ENCODE measurements at places on chromosomes 3 and 15.

DNA sequence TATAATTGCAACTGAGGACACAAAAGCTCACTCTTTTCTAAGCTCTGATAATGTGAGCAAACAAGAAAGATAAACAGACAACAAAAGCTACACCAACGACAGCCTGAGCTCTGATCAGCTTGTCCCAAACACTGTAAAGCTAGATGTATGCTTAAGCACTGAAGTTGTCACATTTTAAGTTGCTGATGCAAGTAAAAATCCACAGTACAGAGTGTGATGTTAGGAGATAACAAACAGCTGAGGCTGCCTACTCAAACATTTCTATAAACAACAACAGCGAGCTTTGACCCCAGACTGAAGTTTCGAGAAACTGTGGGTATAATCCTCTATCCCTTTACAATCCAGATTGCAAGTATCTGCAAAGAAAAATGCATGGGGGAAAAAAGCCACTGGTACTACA is 10.7 kb downstream of the MTHFS start:
- DNase-seq, result no peak

GRCh38 chr3:60983906-60984305 is 267.3 kb downstream of the FHIT start:
- DNase-seq, result no peak

- no peak for DNase-seq
Measured at GRCh38 chr3:49339581-49339940, 292 bp downstream of the USP4 start.

DNA sequence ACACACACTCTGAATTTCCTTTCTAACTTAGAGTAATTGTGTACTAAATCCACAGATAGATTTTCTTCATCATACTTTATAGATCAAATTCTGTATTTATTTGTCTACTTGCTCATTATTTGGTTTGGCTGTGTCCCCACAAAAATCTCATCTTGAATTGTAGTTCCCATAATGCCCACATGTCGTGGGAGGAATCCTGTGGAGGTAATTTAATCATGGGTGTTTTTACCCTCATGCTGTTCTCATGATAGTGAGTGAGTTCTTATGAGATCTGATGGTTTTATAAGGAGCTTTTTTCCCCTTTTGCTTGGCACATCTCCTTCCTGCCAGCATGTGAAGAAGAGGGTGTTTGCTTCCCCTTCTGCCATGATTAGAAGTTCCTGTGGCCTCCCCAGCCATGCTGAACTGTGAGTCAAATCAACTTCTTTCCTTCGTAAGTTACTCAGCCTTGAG is 198.3 kb upstream of the TGFBR2 start:
- DNase-seq, result no peak

GRCh38 chr3:68025189-68025588 is 370.8 kb upstream of the SUCLG2 start:
- DNase-seq, result no peak

GRCh38 chr3:56119575-56120349 is 348.5 kb downstream of the ERC2 start:
- DNase-seq, result no peak

- no peak for DNase-seq
Measured at GRCh38 chr3:110686701-110687100, 384.9 kb upstream of the NECTIN3 start.

GRCh38 chr15:68610825-68611224 is 32.0 kb downstream of the CORO2B start:
- no peak for DNase-seq

- no peak for DNase-seq
Measured at GRCh38 chr3:151305060-151305774, 11.4 kb downstream of the GPR87 start.

DNA sequence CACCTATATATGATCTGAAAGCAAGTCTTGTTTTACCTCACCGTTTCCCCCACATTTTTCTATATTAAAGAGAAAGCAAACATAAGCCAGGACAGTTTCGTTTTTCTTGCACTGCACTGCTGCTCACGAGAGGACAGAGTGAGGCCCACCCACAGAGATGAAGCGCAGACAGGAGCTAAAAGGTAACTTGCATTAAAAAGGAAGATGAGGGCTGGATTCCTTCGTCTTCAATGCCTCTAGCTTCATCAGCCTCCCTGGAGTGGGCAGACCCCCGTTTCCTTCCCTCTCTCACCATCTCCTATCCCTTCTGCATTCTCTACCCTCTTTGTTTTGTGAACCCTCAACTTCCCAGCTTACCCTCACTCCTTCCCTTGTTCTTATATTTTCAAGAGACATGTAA is 18.9 kb downstream of the SUMF1 start:
- no peak for DNase-seq

DNA sequence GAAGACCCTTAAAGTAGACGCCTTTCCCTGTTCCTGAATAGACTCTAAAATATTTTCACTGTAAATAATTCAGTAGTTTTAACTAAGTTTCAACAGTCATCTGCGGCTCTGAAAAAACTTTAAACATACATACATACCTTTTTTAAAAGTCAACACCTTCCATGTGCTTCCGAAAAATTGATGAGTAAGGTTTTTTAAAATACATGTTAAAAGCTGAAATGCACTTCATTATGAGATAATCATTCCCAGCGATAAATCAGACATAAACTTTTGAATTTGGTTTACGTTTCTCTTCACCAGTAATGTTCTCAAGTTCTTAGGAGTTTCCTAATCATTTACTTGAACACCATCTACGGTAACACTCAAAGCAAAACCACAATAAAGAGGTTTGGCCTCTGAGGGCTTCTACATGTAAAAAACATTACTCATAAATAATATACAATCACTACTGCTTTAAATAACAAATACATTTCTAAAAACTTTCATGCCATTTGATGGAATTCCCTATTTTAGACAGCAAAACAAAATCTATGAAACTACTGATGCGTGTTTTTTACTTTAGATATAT is 403.5 kb downstream of the SHQ1 start:
- no peak for DNase-seq

- no peak for DNase-seq
Measured at GRCh38 chr3:101513419-101513986, 491 bp upstream of the SENP7 start.

- DNase-seq, result no peak
Measured at GRCh38 chr3:113498221-113499005, 16.5 kb downstream of the SPICE1 start.

GRCh38 chr3:110804856-110805255 is 266.8 kb upstream of the NECTIN3 start:
- no peak for DNase-seq

DNA sequence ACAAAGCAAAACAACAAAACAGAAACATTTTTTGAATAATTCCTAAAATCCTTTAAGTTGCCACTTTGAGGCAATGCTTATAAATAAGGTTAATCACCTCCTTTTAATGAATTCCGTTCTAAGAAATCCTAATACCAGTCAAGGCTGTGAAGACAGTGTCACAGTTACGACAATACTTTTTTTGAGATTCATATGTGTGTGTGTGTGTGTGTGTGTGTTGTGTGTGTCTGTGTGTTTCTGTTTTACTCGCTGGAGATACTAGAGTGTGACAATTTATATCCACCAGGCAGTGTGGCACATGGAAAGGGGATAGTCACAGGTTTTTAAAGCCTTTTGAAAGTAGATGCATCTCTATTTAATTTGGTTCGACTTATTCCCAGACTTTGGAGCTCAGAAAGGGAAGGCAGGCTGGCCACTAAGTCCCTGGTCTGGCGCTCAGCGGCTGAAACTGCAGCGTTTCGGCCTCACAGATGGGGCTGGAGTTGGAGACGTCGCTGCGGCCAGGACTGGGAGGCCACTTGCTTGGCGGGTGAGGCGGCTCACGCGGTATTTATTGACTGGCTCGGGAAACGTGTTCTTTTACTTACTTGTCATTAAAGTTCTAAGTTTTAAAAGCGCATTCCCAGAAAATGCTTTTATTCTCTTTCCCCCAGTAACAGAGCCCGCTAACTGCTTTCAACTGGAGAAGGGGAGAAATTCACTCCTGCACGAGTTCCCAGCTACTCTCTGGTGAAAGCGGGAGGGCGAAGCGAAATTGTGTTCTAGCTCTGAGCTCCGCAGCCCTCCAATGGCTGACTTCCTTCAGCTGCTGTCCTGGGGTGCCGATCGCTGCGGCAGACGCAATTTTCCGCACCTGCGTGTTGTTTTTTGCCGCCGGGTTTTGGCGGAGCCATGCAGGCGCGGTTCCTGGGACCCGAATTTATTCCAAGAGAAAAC is 13.7 kb downstream of the ZIC1 start:
- peak; percentile 74 for DNase-seq

- DNase-seq, result no peak
Measured at GRCh38 chr3:102020735-102021134, 171.4 kb downstream of the NFKBIZ start.

Data from right forelimb (tissue), 1 donor.